Left ventricle myocardium inferior (tissue), 1 donor: ENCODE measurements at places on chromosomes 1 and 21. TPM values are rescaled to one million over a fixed set of nuclear protein-coding genes. Genes with fewer than 3 reads are reported as not detected.

OLIG2 gene
- not detected for total RNA-seq

S100A3 gene
- 0.36 TPM for total RNA-seq

HSPG2 gene
- 257 TPM for total RNA-seq

TMEM54 gene
- 14.2 TPM for total RNA-seq

EDARADD gene
- total RNA-seq, result 1.4 TPM

LAMC2 gene
- total RNA-seq, result 1.2 TPM

SDC3 gene
- total RNA-seq, result 25.3 TPM

CFHR3 gene
- total RNA-seq, result not detected

TRAPPC10 gene
- 21.4 TPM for total RNA-seq

TEDDM1 gene
- total RNA-seq, result not detected

TTC34 gene
- 0.91 TPM for total RNA-seq

PCP4 gene
- total RNA-seq, result 5.4 TPM

NPHS2 gene
- total RNA-seq, result not detected

FAM177B gene
- not detected for total RNA-seq

TCEANC2 gene
- 5.7 TPM for total RNA-seq

DNA sequence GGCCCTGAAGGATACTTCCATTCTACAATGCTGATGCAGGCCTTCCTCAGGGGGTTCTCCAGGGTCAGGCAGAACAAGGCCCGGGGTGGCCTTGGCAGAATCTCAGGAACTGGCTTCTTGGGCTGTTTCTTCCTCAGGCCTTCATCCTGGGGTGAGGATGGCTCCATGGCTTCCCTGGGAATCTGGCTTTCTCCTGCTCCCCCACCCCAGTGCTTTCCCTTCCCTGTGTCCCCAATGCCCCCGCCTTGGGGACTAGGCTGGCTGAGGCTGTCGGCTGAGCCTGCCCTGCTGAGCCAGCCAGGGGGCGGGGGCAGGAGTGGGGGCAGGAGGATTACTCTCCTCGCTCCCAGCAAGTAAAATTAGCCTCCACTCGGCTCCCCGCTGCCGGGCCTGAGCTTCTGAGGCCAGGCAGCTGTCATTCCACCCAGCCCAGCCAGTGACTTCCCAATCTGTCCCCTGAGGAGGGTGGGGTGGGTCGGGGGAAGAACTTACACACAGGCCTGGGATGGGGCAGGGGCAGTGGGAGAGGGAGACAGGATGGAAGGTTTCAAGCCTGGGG, at the start of gene CACNA1S:
TSS of gene CACNA1S (minus strand) at position 254 of the 559 bp plus-strand sequence. CDS start at position 167, 87 bp downstream.
- H3K27ac ChIP-seq, result no peak within 1 kb of the TSS
- H3K4me1 ChIP-seq, result peaks cover 9% of the 10 kb centered on the region
- peaks cover 73% of the 10 kb centered on the region for H3K27me3 ChIP-seq

DNA sequence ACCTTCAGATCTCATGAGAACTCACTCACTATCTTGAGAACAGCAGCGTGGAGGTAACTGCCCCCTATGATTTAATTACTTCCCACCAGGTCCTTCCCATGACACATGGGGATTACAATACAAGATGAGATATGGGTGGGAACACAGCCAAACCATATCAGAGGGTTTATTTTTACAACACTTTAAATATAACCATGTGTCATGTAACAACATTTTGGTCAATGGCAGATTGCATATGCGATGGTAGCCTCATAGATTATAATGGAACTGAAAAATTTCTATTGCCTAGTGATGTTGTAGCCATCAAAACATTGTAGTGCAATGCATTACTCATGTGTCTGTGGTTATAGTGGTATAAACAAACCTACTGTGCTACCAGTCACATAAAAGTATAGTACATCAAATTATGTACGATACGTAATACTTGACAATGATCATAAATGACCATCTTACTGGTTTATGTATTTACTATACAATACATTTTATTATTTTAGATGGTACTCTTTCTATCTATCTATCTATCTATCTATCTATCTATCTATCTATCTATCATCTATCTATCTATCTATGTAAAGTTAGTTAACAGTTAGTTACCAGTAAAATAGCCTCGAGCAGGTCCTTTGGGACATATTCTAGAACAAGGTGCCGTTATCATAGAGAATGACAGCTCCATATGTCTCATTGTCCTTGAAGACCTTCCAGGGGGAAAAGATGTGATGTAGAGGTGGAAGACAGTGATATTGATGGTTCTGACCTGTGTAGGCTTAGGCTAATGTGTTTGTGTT, 12.6 kb upstream of the S100B start:
- no peak overlapping the region for H3K27ac ChIP-seq
- H3K4me1 ChIP-seq, result peaks cover 11% of the 10 kb centered on the region
- no peaks in the 10 kb centered on the region for H3K36me3 ChIP-seq
- no peak for DNase-seq
- no peak overlapping the region for H3K4me3 ChIP-seq

DNA sequence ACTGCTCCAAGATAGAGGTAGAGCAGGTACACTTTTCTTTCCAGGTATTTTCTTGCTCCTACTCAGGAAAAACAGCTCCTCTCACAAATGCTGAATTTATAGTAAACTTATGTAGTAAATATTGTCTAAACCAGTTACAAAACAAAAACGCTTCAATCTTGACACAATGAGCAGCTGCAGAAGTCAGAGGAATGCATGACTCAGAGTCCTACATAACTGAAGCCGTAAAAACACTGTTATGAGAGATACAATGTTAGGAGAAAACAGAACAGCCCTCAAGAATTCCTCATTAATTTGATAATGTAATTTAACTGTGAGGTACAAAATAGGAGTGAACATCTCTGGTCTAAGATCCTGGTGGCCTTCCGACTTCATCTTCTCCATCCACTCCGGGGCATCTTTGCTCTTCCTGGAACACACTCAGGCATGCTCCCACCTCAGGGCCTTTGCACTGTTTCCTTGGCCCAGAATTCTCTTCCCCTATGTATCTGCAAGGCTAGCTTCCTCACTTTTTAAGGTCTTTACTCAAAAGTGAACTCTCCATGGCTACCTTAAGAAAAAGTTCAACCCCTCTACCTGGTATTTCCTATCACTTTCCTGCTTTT, 138.5 kb downstream of the SLC45A1 start:
- H3K27me3 ChIP-seq, result no peaks in the 10 kb centered on the region
- peak overlapping the region; percentile 60 for H3K27ac ChIP-seq
- DNase-seq, result no peak
- H3K36me3 ChIP-seq, result no peaks in the 10 kb centered on the region

DNA sequence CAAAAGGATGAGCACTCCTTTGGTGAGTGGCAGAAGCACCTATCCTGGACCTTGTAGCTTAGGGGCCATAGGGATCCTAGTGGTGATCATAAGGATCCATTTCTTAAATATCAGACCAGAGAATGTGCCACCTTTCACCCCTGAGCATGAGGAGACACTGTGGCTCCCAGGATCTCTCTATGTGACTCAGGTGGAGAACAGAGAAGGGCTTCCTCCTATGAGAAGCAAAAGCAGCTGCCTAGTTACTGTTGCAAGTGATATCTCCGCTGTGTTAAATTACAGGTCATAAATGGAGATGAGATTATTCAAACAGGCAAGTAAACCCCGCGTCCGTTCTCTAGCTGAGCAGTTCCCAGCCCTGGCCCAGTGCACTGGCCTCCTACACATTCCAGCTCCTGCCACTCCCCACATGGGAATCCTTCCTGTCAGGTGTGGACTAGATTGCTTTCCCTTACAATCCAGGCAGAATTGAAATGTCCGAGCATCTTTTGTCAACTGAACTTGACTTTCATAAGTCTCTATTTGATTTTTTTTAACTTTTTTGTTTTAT, 26.3 kb downstream of the CLEC20A start:
- peaks cover 18% of the 10 kb centered on the region for H3K4me1 ChIP-seq
- H3K36me3 ChIP-seq, result peaks cover 80% of the 10 kb centered on the region
- DNase-seq, result no peak

GRCh38 chr1:108665067-108665466, 4.2 kb upstream of the HENMT1 start:
- no peaks in the 10 kb centered on the region for H3K36me3 ChIP-seq
- no peak overlapping the region for H3K4me3 ChIP-seq
- H3K27me3 ChIP-seq, result peaks cover 3% of the 10 kb centered on the region
- no peak for DNase-seq
- peaks cover 6% of the 10 kb centered on the region for H3K4me1 ChIP-seq
- no peak overlapping the region for H3K27ac ChIP-seq

DNA sequence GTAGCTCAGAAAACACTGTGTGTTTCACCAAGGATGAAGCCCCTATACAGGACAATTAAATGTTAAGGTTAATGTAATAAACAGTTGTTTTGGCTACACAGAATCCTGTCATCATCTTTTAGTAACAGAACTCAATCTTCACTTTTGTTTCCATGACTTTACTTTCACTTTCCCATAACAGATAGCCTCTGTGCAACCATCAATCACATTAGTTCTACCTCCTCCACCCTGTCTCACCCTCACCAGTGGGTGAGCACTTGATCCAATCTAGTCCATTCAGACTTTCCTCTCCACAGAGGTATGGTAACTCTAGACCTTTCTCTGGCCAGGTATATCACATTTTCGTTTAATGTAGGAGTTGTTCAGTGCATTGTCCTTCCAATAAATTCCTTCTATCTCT, 1018.5 kb downstream of the ADGRL2 start:
- peak overlapping the region; percentile 16 for H3K4me3 ChIP-seq
- no peaks in the 10 kb centered on the region for H3K27me3 ChIP-seq
- no peaks in the 10 kb centered on the region for H3K4me1 ChIP-seq
- no peak overlapping the region for H3K27ac ChIP-seq
- no peaks in the 10 kb centered on the region for H3K36me3 ChIP-seq

- H3K27ac ChIP-seq, result no peak overlapping the region
- peaks cover 53% of the 10 kb centered on the region for H3K27me3 ChIP-seq
- no peak overlapping the region for H3K4me3 ChIP-seq
- DNase-seq, result no peak
Measured at GRCh38 chr1:240100371-240100934, 8.8 kb downstream of the FMN2 start.

GRCh38 chr21:26969971-26970725, 3.3 kb upstream of the ADAMTS5 start:
- H3K36me3 ChIP-seq, result no peaks in the 10 kb centered on the region
- peaks cover 34% of the 10 kb centered on the region for H3K27me3 ChIP-seq
- H3K4me1 ChIP-seq, result peaks cover 29% of the 10 kb centered on the region

GRCh38 chr1:150804671-150805070, 3.4 kb downstream of the CTSK start:
- peaks cover 7% of the 10 kb centered on the region for H3K36me3 ChIP-seq
- no peak overlapping the region for H3K4me3 ChIP-seq
- no peaks in the 10 kb centered on the region for H3K4me1 ChIP-seq
- DNase-seq, result no peak
- H3K27ac ChIP-seq, result no peak overlapping the region

DNA sequence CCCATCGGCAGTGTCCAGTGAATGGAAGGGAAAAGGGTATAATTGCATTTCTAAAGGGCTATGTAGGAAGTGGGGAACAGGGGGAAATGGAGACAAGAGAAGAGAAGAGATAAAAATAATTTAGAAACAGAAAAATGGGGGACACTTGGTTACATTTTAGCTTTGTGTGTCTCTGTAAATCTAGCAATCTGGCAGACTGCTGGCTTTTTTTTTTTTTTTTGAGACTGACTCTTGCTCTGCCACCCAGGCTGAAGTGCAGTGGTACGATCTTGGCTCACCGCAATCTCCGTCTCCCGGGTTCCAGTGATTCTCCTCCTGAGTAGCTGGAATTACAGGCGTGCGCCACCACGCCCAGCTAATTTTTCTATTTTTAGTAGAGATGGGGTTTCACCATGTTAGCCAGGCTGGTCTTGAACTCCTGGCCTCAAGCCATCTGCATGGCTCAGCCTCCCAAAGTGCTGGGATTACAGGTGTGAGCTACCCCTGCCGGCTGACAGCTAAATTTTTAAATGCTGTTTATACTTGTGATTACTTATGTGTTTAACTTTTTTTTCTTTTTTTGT, 53.4 kb downstream of the AGPAT3 start:
- H3K27ac ChIP-seq, result no peak overlapping the region
- no peak overlapping the region for H3K4me3 ChIP-seq
- H3K4me1 ChIP-seq, result peaks cover 90% of the 10 kb centered on the region
- H3K36me3 ChIP-seq, result no peaks in the 10 kb centered on the region

DNA sequence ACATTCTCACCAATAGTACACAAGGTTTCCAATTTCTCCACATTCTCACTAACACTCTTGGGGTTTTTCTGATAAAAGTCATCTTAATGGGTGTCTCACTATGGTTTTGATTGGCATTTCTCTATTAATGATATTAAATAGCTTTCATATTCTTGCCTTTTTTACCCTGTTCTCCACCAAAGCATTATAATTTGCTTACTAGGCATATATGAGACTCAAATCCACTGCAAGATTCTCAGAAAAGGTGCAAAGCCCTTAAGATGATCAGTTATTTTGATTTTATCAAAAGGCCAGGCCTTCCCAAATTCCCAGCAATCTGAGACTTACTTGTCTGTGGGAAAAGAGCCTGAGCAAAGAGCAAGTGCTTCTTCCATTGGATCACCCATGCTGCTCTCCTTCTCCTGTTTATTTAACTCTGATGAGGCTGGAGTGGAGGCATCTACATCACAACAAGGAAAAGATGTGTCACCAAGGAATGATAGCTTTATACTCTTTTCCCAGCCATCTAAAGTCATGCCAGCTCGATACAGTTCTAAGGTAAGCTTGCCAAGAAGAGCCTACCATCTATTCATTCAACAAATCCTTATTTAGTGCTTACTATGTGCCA, 24.6 kb downstream of the CLSPN start:
- H3K4me3 ChIP-seq, result no peak overlapping the region
- no peak overlapping the region for H3K27ac ChIP-seq
- no peaks in the 10 kb centered on the region for H3K4me1 ChIP-seq
- DNase-seq, result no peak

DNA sequence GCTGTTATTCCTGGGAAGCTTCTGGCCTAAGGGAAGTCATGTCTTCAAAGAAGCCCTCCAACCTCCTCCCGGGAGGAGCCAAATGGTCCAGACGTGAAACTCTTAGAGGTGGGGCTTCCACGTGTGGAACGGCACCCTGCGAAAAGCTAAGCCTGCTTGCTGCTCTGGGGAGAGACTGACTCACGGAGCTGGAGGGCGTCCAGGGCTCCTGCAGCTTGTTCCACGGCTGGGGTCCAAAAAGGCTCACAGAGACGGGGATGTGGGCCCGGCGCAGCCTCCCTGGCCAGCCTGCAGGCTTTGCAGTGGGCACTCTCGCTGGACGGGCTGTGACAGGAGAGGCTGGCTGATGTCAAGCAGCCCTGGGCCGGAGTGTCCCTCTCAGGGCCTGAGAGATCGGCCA, 105.1 kb downstream of the COLGALT2 start:
- peaks cover 24% of the 10 kb centered on the region for H3K36me3 ChIP-seq
- DNase-seq, result peak; percentile 88
- H3K27me3 ChIP-seq, result no peaks in the 10 kb centered on the region
- H3K27ac ChIP-seq, result peak overlapping the region; percentile 67

- H3K27me3 ChIP-seq, result peaks cover 8% of the 10 kb centered on the region
- DNase-seq, result no peak
- H3K36me3 ChIP-seq, result no peaks in the 10 kb centered on the region
Measured at GRCh38 chr1:7581754-7582459, 189.2 kb upstream of the VAMP3 start.

- H3K4me3 ChIP-seq, result peak overlapping the region; percentile 32
- peak overlapping the region; percentile 98 for H3K27ac ChIP-seq
Measured at GRCh38 chr1:234532503-234532922, 53.5 kb upstream of the TARBP1 start.

DNA sequence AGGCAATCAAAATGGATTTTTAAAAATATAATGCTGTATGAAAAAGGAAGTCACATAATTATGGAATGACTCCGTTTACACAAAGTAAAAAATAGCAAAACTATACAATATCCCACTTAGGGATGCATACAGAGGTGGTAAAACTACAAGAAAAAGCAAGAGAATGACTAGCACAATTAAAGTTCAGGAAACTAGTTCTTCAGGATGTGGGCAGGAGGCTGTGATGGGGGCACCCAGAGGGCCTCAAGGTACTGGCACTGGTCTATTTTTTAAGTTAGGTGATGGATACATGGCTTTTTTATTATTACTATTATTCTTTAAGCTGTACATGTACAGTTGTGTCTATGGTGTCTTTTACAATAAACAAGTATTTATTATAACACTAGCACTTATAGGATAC, 1.4 kb upstream of the ZC3H12A start:
- H3K4me1 ChIP-seq, result peaks cover 74% of the 10 kb centered on the region
- no peak for DNase-seq
- peak overlapping the region; percentile 83 for H3K4me3 ChIP-seq
- H3K27me3 ChIP-seq, result no peaks in the 10 kb centered on the region
- H3K27ac ChIP-seq, result peak overlapping the region; percentile 91
